Endothelial cell of umbilical vein (primary cell): ENCODE measurements at places on chromosomes 5 and 9. TPM values are rescaled to one million over a fixed set of nuclear protein-coding genes. Genes with fewer than 3 reads are reported as not detected.

The MED22 gene
- total RNA-seq: 26.7 and 27.4 TPM in 2 replicates

GRCh38 chr9:28810388-28811075 is 1237.3 kb upstream of the C9orf72 start:
- no peak overlapping the region for H3K27ac ChIP-seq
- no peaks in the 10 kb centered on the region for H3K36me3 ChIP-seq

- H3K27me3 ChIP-seq: no peaks in the 10 kb centered on the region
- peaks cover 21% of the 10 kb centered on the region for H3K36me3 ChIP-seq
- H3K4me1 ChIP-seq: no peaks in the 10 kb centered on the region
Measured at GRCh38 chr5:31516802-31517201, 15.1 kb downstream of the DROSHA start.

- H3K4me1 ChIP-seq: no peaks in the 10 kb centered on the region
- no peak overlapping the region for H3K27ac ChIP-seq
- H3K27me3 ChIP-seq: no peaks in the 10 kb centered on the region
- H3K4me3 ChIP-seq: no peak overlapping the region
Measured at GRCh38 chr5:91357012-91357634, 26.0 kb downstream of the ARRDC3 start.

DNA sequence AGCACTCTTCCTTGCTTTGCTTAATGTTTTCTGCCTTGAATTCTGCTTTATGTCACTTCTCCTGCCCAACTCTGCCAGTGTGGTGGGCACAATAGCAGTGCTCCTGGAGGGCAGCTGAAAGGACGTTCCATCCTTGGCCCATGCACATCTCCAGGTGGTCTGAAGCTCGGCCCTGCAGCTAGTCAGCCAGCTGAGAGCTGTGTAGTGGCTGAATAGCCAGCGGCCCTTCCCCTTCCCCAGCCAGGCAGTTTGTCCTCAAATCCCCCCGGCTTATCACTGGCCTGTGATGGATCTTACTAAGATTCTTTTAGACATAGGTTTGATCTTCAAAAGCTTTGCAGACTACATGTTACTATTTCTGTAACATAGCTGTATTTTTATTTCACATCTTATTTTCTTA is 42.7 kb upstream of the ANGPTL2 start:
- no peaks in the 10 kb centered on the region for H3K36me3 ChIP-seq
- H3K4me3 ChIP-seq: no peak overlapping the region
- no peak for DNase-seq

DNA sequence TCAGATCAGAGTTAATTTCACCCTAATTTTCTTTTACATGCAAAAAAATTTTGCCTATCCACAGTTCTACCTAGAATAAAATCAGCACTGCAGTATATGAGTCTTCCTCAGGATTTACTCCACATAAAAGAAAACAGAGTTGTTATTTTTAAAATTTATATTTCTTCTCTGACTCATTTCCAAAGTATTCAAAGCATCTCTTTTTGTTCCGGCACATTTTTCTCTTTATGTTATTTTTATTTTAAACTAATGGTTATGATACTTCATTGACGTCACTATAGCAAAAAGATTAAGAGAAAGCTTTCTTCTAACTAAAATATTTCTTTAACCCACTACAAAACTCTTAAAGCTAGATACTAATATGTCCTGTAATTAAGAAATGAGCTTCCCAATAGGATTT is 590.4 kb downstream of the PRELID2 start:
- H3K4me1 ChIP-seq: peaks cover 28% of the 10 kb centered on the region
- peak overlapping the region; percentile 91 for H3K27ac ChIP-seq
- no peaks in the 10 kb centered on the region for H3K36me3 ChIP-seq
- DNase-seq: peak; percentile 62
